GM23248 (cell line): ENCODE measurements at places on chromosomes 6 and 20.

GRCh38 chr6:153966001-153966400, 73.0 kb upstream of the OPRM1 start:
- DNase-seq, result peak; percentile 6
- no peak overlapping the region for H3K4me3 ChIP-seq
- no peaks in the 10 kb centered on the region for H3K4me1 ChIP-seq

DNA sequence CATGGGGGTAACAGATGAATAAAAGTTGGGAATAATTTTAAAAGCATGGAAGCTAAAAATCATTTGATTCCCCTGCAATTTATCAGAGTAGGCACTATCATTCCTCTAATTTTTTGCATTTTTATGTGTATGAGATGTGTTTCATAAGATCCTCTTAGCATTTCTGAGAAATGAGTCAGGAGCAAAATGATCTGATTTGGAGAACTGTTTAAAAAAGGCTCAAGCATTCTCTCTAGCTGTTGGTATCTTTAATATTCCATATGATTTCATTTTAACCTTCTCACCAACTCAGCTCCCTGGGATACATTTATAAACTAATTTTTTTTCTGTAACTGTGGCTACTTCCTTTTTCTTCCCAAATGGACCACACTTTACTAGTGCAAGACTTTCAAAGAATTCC, 60.9 kb downstream of the MCHR2 start:
- H3K36me3 ChIP-seq, result no peaks in the 10 kb centered on the region
- no peaks in the 10 kb centered on the region for H3K27me3 ChIP-seq
- H3K27ac ChIP-seq, result peak overlapping the region; percentile 48
- H3K4me3 ChIP-seq, result peak overlapping the region; percentile 40

GRCh38 chr20:57835588-57836455, 126.0 kb upstream of the PMEPA1 start:
- no peak overlapping the region for H3K4me3 ChIP-seq
- no peaks in the 10 kb centered on the region for H3K36me3 ChIP-seq
- no peak for DNase-seq
- no peak overlapping the region for H3K27ac ChIP-seq
- peaks cover 6% of the 10 kb centered on the region; the same call in 1 of the 2 replicates for H3K27me3 ChIP-seq

- no peak overlapping the region for H3K4me3 ChIP-seq
- H3K27me3 ChIP-seq, result no peaks in the 10 kb centered on the region
- no peak for DNase-seq
Observed at GRCh38 chr6:117512987-117513573, 30.6 kb downstream of the DCBLD1 start.

DNA sequence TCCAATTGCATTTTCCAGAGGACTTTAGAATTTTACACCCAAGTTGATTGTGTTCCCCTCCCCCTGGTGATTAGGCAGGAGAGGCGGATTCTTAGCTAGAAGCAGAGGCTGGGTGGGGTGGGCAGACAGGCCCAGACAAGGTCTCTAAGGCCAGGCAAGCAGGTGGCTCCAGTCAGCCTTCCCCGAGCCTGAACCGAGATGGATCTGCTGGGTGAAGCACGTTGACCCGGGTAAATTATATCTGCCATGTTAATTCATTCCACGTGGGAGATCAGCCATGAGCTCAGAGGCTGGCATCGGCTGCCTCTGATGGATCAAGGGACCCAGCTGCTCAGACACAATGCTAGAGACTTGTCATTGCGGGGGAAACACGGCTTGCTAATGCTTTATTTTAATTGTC, 159.5 kb upstream of the MAFB start:
- H3K4me1 ChIP-seq, result no peaks in the 10 kb centered on the region
- DNase-seq, result no peak

GRCh38 chr20:2130062-2130591, 28.5 kb downstream of the STK35 start:
- no peak overlapping the region for H3K27ac ChIP-seq
- H3K36me3 ChIP-seq, result no peaks in the 10 kb centered on the region
- no peaks in the 10 kb centered on the region for H3K27me3 ChIP-seq
- H3K4me3 ChIP-seq, result no peak overlapping the region
- H3K4me1 ChIP-seq, result peaks cover 43% of the 10 kb centered on the region
